Vagina (tissue), 2 donors: ENCODE measurements at places on chromosomes 4 and X. TPM values are rescaled to one million over a fixed set of nuclear protein-coding genes. Genes with fewer than 3 reads are reported as not detected.
A peak's percentile ranks its signal among the peaks of the same experiment; 100 is the strongest.

DNA sequence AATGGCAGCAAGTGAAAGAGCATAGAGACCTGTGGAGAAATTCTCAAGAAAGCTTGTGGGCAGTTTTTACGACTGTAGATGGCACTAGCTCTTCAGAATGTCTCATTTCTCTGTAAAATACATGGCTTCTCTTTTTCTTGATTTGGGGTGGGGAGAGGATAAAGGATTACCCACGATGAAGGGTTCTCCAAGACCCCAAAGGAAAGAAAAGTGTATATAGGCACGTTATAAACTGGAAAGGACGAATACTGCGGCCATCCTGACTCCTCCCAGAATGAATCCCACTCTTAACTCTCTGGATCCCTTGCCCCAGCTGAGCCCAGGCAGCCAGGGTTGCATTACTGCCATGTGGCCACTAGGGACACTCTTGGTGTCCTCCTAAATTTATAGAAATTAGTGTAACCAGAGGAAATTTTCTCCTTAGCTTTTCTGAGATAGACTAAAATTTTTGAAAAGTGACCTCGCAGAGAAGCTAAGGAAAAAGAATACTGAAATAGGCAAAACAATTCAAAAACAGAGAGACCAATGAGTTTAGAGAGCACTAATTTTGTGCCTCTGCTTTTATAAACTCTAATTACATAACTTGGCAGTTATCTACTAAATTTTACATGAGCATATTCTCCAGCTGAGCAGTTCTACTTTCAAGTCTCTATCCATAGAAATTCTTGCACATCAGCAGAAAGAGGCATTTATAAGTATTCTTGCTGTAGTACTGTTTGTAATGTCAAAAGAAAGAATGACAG is 37.8 kb upstream of the PCDH19 start:
- peak overlapping the region; percentile 4 for H3K4me3 ChIP-seq
- H3K4me1 ChIP-seq, result no peaks in the 10 kb centered on the region
- DNase-seq, result no peak
- no peaks in the 10 kb centered on the region for H3K36me3 ChIP-seq

- no peaks in the 10 kb centered on the region for H3K4me1 ChIP-seq
- no peaks in the 10 kb centered on the region for H3K36me3 ChIP-seq
- H3K27me3 ChIP-seq, result no peaks in the 10 kb centered on the region
Measured at GRCh38 chrX:47373198-47373597, 2.8 kb downstream of the ZNF157 start.

- no peaks in the 10 kb centered on the region for H3K4me1 ChIP-seq
- no peak for DNase-seq
- H3K36me3 ChIP-seq, result no peaks in the 10 kb centered on the region
- no peak overlapping the region for H3K4me3 ChIP-seq
Measured at GRCh38 chrX:117397844-117398243, 718.8 kb downstream of the KLHL13 start.

GRCh38 chr4:137923494-137923893 is 318.7 kb downstream of the SLC7A11 start:
- H3K27ac ChIP-seq, result no peak overlapping the region
- no peaks in the 10 kb centered on the region for H3K27me3 ChIP-seq
- no peaks in the 10 kb centered on the region for H3K36me3 ChIP-seq
- H3K4me3 ChIP-seq, result no peak overlapping the region
- H3K4me1 ChIP-seq, result no peaks in the 10 kb centered on the region

DNA sequence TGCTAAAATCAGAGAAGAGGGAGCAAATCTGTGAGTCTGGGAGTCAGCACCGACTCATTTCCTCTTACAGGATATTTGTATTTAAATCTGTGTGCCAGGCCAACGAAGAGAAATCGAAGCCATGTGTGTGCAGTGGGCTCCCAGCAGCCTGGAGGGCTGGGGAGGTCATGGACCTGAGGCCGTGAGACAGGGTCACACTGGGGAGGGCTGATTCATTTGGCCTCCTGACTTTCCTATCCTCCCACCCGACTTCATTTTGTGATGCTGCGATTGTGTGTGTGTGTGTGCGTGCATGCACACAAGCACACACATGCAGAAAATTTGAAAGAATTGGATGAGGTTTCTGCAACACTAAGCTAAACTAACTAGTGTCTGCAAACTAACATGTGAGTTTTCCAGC is 48.7 kb upstream of the STX18 start:
- H3K4me1 ChIP-seq, result peaks cover 22% of the 10 kb centered on the region
- no peak for DNase-seq
- no peaks in the 10 kb centered on the region for H3K27me3 ChIP-seq
- no peaks in the 10 kb centered on the region for H3K36me3 ChIP-seq
- H3K27ac ChIP-seq, result peak overlapping the region; percentile 55

DNA sequence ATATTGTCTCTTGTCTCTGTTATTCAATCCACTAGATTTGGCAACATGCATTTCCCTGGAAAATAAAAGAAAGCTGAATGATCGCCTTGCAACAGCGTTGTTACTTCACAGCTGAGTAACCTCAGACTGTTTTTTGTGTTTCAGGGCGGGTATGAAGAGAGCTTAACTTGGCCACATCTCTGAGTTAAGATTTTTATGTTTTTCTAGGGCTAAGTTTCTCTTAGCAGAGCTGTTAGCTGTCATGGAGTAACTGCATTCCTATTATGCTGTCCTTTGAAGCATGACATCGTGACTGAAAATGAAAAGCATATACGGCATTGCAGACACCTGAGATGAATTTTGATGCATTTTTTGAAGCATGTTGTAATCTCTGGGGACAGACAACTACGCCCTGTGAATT is 1798.9 kb downstream of the PCDH7 start:
- no peak overlapping the region for H3K4me3 ChIP-seq
- H3K4me1 ChIP-seq, result no peaks in the 10 kb centered on the region
- H3K36me3 ChIP-seq, result no peaks in the 10 kb centered on the region
- no peaks in the 10 kb centered on the region for H3K27me3 ChIP-seq
- H3K27ac ChIP-seq, result no peak overlapping the region

- H3K27me3 ChIP-seq, result no peaks in the 10 kb centered on the region
- H3K4me1 ChIP-seq, result peaks cover 5% of the 10 kb centered on the region
- no peak for DNase-seq
- H3K4me3 ChIP-seq, result no peak overlapping the region
- no peak overlapping the region for H3K27ac ChIP-seq
Measured at GRCh38 chr4:7140692-7141069, 51.7 kb upstream of the SORCS2 start.

DNA sequence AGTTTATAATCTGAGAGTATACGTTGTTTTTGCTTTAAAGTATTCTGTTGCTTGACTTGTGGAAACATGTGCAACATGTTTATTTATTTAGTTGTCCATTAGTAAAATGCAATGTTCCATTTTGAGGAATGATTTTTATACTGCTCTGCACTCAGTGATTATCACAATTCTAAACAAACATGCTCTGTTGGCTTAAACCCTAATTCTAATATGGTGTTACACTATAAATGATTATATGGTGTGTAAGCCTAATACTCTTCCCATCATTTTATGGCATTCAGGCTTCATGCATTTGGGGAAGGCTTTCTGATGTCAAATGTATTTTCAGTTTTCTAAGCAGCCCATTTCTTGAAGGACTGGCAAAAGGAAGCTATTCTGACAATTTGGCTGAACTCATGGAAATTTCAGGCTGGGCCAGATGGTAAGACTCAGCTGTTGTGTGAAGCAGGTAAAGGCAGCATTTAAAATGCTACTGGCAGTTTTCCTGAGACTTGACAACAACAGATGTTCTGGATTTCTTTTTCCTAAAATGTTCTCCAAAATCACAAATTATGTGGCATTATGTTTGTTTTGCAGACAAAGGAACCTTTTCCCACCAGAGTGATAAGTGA is 336.7 kb upstream of the GNPDA2 start:
- H3K4me3 ChIP-seq, result no peak overlapping the region
- H3K27ac ChIP-seq, result no peak overlapping the region
- DNase-seq, result no peak
- no peaks in the 10 kb centered on the region for H3K4me1 ChIP-seq
- no peaks in the 10 kb centered on the region for H3K27me3 ChIP-seq

DNA sequence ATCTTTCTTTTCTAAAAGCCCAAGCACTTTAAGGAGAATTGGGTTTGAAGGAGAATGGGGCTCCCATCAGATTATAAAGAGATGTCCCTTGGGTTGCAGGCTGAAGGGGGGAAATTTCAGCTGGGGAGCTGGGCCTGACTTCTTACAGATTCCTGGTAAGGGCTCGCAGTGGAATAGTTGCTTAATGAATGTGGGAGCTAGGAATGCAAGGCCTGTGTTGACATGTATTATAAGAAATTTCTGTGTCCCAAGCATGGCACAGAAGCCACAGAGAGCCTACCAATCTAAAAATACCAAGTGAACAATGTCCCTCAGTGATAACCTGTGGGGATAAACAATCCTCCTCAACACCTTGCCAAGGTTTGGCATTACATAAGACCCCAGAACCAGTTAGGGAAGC is 39.3 kb upstream of the WNK3 start:
- no peaks in the 10 kb centered on the region for H3K36me3 ChIP-seq
- H3K4me3 ChIP-seq, result no peak overlapping the region
- no peak for DNase-seq
- H3K27me3 ChIP-seq, result no peaks in the 10 kb centered on the region
- no peak overlapping the region for H3K27ac ChIP-seq

DNA sequence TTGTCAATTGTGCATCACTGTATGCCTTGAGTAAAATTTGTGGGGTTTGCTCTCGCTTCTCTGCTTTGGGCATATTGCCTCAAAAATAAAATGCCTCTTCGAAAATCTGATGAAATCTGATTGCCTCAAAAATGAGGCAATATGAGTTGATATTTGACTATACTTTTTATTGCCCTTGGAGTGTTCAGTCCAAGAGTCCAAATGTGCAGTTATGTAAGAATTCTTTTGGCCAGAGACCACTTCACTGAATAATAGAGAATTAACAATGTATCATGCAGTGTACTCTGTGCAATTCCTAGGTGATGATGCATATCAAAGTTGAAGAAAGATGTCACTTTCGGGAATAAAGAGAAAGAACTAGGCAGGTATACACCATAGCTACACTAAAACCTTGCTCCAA is 8.6 kb downstream of the MAOA start:
- no peaks in the 10 kb centered on the region for H3K4me1 ChIP-seq
- no peaks in the 10 kb centered on the region for H3K27me3 ChIP-seq
- no peaks in the 10 kb centered on the region for H3K36me3 ChIP-seq
- H3K27ac ChIP-seq, result no peak overlapping the region
- no peak overlapping the region for H3K4me3 ChIP-seq
- DNase-seq, result no peak

DNA sequence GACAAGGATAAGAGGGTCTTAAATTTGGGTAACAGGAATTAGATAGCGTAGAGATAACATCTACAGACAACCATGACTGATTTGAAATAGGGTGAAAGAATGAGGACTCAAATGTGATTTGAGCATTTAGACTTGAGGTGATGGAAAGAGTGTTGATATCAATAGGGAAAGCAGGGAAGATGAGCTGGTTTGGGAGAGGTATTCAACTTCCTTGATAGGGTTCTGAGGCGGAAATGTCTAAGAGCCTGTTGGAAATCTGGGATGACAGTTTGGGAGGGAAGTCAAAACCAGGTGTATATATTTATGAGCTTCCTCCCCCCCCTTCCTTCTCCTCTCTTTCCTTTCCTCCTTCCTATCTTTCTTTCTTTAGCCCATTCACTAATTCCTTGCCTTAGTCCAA is 36.5 kb downstream of the KLHL15 start:
- no peaks in the 10 kb centered on the region for H3K27me3 ChIP-seq
- H3K27ac ChIP-seq, result no peak overlapping the region
- no peaks in the 10 kb centered on the region for H3K36me3 ChIP-seq
- no peaks in the 10 kb centered on the region for H3K4me1 ChIP-seq
- H3K4me3 ChIP-seq, result no peak overlapping the region

DNA sequence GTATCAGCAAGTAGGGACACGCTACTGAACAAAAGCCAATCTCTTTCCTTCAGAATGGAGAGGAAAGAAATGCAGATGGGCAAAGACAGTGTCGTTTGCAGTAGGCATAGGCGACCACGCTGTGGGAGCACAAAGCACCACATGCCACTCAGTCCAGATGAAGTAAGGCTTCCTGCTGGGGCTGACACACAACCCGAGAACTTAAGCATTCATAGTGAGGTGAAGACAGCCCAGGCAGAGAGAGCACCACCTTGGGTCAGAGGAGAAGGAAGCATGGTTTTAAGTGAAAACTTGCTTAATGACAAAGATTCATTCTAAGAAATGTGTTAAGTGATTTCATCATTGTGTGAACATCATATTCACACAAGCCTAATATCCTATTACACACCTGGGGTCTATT is 238.8 kb downstream of the MGST2 start:
- H3K36me3 ChIP-seq, result no peaks in the 10 kb centered on the region
- no peak for DNase-seq
- H3K4me1 ChIP-seq, result peaks cover 15% of the 10 kb centered on the region
- no peaks in the 10 kb centered on the region for H3K27me3 ChIP-seq

DNA sequence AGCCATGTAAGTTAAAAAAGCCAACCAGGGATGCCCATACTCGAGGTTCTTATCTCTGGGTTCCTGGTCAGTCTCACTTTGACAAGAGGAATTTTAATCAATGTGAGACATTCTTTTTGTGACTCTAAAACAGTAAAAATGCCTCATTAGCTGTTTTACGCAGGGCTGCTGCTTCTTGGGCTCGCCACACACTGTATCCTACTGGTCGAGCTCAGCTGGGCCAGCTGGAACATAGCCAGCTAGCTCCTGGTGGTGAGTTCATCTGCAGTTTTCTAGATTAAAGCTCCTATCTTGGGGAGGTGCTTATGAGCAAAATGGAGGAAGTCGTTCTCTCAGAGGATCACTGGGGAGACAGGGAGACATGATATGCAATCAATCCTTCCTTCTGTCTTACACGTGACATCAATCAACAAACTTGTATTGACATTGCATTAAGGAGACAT is 55.9 kb upstream of the LEF1 start:
- DNase-seq, result no peak
- H3K4me1 ChIP-seq, result no peaks in the 10 kb centered on the region

- no peaks in the 10 kb centered on the region for H3K36me3 ChIP-seq
- no peaks in the 10 kb centered on the region for H3K27me3 ChIP-seq
- H3K27ac ChIP-seq, result no peak overlapping the region
Measured at GRCh38 chr4:190020790-190021717, 6.0 kb downstream of the FRG2 start.

- no peak overlapping the region for H3K27ac ChIP-seq
- DNase-seq, result no peak
- H3K4me3 ChIP-seq, result no peak overlapping the region
- H3K36me3 ChIP-seq, result no peaks in the 10 kb centered on the region
- H3K4me1 ChIP-seq, result no peaks in the 10 kb centered on the region
Measured at GRCh38 chr4:8571702-8572685, 8.2 kb upstream of the GPR78 start.

GRCh38 chr4:125550769-125551168 is 236.0 kb downstream of the FAT4 start:
- no peak overlapping the region for H3K4me3 ChIP-seq
- no peak for DNase-seq
- H3K4me1 ChIP-seq, result no peaks in the 10 kb centered on the region
- no peak overlapping the region for H3K27ac ChIP-seq

DNA sequence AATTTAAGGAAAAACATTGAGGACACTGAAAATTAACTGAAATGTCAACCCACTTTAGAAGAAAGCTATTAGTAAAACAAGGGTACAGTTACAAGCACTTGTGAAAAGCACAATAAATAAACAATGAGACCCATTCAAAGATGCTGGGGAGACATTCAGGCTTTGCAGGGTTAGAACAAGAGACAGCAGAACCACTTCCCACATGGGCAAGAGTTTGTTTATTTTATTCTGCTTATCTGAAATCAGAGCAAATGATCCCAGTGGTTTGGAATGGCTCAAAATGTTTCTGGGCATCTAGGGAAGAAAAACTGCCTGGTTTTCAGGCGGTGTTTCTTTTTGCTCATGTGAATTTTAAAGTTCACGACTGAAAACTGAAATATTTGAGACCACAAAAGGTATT is 42.4 kb downstream of the PPP3CA start:
- H3K27ac ChIP-seq, result no peak overlapping the region
- DNase-seq, result no peak
- no peak overlapping the region for H3K4me3 ChIP-seq
- H3K36me3 ChIP-seq, result no peaks in the 10 kb centered on the region
- no peaks in the 10 kb centered on the region for H3K27me3 ChIP-seq

Gene FAM184B
- not detected for total RNA-seq

Gene BTK
- 4.4 TPM for total RNA-seq

Gene NRK
- 0.49 TPM for total RNA-seq

Gene LNX1
- 11.8 TPM for total RNA-seq
